ENCODE measurements at places on chromosomes 1 and 21.

GRCh38 chr1:45840704-45841103, 37.3 kb downstream of the MAST2 start:
- no peak for DNase-seq

DNA sequence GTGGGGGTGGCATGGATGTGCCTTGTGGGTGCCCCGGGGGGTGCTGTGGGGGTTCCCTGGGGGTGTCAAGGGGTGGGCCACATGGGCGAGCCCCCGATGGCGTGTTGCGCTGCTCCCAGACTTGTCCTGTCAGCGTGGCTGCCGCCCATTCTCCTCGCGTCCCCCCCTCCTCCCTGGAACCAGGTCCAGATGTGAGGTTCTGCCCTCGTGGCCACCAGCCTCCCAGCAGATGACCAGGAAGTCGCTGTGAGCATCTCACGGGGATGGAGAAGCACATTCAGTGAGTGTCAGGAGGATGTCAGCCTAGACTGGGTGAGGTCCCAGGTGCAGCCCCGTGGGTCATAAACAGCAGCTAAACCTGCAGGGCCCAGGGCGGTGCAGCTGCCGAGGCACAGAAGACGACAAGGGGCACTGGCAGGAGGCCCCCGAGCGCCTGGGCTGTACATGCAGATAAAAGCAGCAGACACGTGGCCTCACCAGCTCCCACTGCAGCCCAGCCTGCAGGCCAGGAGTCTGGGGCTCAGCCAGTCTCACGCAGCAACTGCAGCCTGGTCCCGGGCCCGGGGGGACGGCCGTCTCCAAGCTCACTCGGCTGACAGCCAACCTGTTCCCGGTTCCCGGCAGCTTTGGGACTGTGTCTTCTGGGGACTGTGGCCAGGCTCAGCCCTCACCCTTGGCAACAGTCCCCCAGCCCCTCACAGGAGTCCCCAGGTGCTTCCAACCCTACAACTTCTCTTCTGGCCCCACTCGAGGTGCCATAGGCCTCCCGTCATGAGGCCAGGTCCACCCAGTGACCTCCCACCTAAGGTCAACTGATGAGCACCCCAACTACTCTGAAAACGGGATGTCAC, 17.5 kb upstream of the COL6A2 start:
- DNase-seq, result no peak

DNA sequence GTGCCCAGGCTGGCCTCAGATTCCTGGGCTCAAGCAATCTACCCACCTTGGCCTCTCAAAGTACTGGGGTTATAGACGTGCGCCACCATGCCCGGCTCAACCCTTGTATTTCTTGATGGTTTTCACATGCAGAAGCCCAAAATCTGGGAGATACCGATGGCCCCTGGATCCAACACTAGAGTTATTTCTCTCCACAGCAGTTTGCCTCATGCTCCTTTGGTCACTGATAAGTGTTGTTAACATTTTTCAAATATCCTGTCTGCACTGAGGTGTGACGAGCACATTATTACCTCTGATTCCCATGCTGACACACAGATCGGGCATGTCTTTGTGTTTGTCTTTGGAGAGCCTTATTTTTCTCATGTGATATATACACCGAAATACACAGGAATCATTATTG, 107.0 kb downstream of the KIF26B start:
- no peak for DNase-seq

DNA sequence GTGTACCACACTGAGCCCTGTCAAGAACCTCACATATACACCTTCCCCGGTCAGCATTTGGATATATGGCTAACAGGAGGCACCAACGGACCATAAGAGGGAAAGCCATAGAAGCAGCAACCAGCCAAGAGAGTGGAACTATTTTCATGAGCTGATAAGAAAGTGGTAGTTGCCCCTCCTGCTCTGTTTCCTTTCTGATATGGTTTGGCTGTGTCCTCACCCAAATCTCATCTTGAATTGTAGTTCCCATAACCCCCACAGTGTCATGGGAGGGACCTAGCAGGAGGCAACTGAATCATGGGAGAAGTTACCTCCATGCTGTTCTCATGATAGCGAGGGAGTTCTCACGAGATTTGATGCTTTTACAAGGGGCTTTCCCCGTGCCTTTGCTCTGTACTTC, 366.1 kb upstream of the DAB1 start:
- DNase-seq, result no peak

- no peak for DNase-seq
Measured at GRCh38 chr1:175864625-175865024, 121.2 kb upstream of the TNR start.

DNA sequence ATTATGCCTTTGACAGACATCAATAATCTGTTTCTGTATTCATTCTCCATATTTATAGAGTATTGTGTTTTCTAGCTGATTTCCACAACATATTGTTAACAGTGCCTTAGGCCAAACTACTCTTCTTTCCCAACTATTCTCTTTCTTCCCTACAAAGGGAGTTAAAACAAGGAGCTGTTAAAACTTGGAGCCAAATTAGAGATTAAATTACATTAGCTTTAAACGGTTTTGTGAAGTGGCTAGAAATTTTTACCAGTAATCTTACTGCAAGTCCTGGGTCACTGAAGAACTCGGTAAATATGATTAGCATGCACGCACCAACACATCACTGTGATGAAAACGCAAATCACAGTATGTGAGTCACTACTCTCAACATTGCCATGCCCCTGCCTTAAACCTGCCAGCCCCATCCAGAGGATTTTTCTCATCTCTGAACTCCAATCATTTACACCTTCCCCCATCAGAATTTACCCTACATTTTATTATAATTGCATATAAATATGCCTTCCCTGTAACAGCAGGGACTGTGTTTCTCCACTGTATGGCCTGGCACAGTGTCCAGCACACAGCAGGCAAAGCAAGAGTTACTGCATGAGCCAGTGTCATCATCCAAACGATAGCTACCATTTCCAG, 1.5 kb upstream of the PRDX6 start:
- no peak for DNase-seq

GRCh38 chr1:46043458-46044017, 88.9 kb downstream of the PIK3R3 start:
- DNase-seq, result peak; percentile 4

- no peak for DNase-seq
Measured at GRCh38 chr1:59709333-59709732, 105.4 kb upstream of the HOOK1 start.

- no peak for DNase-seq
Measured at GRCh38 chr1:17563494-17564281, 24.2 kb downstream of the ARHGEF10L start.

GRCh38 chr1:116882866-116883265, 26.9 kb upstream of the PTGFRN start:
- no peak for DNase-seq

DNA sequence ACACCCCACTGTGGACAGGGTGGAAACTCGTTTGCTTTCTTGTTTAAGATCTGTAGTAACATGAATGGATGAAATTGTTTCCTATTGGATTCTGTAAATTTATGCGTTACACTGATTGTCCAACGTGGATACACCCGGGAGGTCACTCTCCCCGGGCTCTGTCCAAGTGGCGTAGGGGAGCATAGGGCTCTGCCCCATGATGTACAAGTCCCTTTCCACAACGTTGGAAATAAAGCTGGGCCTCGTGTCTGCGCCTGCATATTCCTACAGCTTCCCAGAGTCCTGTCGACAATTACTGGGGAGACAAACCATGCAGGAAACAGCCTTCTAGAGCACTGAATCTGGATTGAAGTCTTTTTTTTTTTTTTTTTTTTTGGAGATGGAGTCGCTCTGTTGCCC, 1.4 kb downstream of the RCC1 start:
- no peak for DNase-seq

- DNase-seq, result peak; percentile 42
Measured at GRCh38 chr1:222310836-222311235, 237.1 kb downstream of the HHIPL2 start.

DNA sequence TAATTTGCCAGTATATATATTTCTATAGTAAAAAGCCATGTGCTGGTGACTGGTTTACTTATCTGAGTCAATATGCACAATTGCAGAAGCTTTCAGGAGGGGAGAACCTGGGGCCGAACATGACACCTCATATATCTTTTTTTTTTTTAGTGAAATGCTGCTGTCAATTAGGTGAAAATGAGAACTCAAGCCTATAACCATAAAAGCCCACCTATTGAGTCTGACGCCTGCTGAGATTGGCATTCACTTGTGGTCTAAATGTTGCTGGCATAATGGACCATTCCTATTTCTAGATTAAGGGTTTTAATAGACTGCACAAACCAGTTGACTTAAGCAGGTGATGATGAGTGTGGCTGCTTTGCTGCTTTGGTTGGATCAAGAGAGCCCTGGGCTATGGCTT, 10.8 kb downstream of the NTMT2 start:
- DNase-seq, result no peak

DNA sequence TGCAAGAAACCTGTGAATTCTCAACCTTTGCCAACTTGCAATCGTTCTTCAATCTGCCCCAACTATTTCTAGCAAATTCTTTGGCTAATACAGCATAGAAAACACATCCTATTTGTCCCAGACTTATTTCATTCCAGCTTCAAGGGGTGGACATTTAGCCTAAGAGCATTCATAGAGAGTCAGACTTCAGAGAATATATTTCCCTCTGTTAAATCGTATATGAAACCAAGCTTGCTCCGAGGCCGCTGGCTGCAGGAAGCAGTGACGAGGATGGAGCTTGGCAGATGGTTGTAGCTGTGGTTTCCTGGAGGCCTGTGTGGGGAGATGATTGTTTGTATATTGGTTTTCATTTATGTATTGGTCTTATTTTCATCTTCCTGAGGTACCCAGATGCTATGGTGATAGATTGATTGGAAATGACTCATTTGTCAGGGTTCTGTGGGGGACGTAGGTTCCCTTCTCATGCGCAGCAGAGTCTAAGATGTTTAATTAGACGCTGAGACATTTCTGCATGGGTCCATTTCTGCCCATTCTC, 26.1 kb downstream of the MAN1C1 start:
- peak; percentile 90 for DNase-seq

DNA sequence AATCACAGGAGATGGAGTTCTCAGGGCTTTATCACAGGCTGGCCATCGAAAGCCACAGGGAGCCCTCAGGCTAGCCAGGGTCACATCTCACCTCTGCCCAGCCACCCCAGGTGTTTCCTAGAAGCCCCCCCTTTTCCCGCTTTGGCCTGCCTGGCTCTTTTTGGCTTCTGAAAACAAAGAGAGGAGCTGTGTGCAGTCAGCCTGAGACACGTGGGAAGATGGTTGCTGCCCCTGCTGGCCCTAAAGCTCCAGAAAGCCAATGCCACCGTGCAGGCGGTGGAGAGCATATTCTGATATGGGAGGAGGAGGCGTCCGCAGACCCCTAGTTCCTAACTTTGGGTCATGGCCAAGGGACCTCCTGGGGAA, 18.7 kb upstream of the LBR start:
- DNase-seq, result no peak

Measured in CD4-positive, alpha-beta T cell (primary cell).